NCI-H69 (cell line): ENCODE measurements at places on chromosomes 1 and 21.

DNA sequence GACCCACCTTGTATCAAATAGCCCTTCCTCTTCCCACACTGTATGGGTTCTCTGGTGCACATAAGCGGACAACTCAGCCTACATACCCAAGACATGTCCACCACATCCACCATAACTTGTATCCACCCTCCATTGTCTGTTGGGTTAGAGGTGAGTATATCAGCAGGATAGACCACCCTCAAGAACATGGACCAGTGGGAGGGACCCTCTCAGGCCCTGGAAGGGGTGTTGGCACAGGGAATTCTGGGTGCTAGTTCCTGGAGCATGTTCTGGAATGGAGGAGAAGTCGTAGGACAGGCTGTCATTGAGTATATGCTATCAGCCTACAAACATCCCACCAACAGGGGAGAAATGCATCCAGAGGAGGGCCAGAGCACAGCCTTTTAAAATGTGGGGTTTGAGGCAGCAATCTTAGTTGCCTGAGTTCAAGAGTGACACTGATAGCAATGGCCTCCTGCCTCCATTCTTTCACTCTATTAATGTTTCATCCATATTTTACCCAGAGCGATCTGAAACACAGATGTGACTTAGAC, 7.5 kb downstream of the CD55 start:
- no peak for DNase-seq

- no peak for DNase-seq
Observed at GRCh38 chr1:201269281-201269680, 14.0 kb upstream of the PKP1 start.

GRCh38 chr1:17434601-17435000, 4.9 kb downstream of the RCC2 start:
- no peak for DNase-seq

GRCh38 chr1:25889470-25889869, 14.0 kb upstream of the PAQR7 start:
- DNase-seq: no peak

- DNase-seq: no peak
Observed at GRCh38 chr1:147124266-147124665, 48.0 kb downstream of the PRKAB2 start.

- DNase-seq: no peak
Observed at GRCh38 chr1:246029616-246030015, 477.5 kb downstream of the SMYD3 start.

- DNase-seq: no peak
Observed at GRCh38 chr1:110056776-110057175, 13.7 kb downstream of the ALX3 start.

DNA sequence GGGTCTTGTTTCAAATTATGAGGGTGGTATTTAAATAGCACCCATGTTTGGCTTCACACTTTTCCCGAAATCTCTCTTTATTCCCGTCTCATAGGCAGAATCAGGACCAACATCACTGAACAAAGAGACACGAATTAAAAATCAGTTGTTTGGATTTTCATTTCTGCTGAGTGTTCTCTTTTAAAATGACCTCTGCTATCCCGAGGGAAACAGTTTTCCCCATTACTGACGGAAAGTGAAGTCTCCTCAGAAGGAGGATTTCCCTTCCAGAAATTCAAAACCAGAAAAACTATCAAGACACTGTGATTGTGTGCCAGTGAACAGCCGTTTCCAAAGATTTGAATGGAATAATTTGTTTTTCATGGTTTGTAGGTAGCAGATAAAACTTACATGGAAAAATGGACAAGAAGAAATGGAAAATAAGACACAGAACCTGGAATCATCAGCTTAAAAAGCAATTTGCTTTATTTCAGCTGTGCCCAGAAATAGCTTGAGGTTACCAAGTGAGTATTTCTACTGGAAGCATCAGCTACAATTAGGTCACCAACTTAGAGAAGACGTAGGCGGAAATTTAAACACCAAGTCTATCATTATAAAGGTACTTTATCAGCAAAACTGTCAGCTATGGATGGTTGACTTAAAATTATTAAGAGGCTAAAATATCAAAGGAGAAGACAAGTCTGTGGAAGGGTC, 68.5 kb downstream of the RUNX1 start:
- no peak for DNase-seq

DNA sequence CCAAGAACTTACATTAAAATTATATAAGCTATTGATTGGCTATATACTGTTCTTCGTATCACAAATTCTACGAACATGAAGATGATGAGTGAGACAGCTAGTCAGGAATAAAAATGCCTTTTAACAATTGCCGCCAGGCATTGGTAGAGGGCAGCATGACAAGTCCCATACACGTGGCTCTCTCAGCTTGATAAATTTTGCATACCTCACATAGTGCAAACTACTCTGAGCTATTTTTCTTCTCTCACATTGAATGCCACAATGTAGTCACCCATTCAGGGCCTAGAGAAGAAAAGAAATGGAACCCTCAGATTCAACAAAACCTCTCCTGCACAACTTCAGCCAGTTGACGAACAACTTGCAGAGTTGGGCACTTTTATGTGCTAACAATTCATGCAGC, 27.0 kb upstream of the FMO2 start:
- no peak for DNase-seq
